Testis (tissue), 5 donors: ENCODE measurements at places on chromosomes 7 and 10.

GRCh38 chr7:69744026-69744425 is 145.8 kb downstream of the AUTS2 start:
- DNase-seq: no peak

DNA sequence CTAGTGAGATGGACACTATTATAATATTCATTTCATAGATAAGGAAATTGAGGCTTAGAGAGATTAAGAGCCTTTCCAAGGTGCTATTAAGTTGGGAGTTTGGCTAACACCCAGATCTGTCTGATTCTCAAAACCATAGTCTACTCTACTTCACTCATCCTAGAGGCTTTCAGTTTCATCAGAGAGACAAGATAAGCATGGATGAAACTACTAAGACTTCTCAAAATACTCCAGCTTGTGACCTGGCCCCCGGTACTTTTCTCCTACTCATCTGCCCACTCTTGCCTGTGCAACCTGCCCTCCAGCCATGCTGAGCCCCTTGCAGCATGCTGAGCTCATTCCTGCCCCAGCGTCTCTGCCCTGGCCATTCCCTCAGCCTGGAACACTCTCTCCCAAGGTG is 12.2 kb upstream of the SLC35B4 start:
- no peak for DNase-seq

DNA sequence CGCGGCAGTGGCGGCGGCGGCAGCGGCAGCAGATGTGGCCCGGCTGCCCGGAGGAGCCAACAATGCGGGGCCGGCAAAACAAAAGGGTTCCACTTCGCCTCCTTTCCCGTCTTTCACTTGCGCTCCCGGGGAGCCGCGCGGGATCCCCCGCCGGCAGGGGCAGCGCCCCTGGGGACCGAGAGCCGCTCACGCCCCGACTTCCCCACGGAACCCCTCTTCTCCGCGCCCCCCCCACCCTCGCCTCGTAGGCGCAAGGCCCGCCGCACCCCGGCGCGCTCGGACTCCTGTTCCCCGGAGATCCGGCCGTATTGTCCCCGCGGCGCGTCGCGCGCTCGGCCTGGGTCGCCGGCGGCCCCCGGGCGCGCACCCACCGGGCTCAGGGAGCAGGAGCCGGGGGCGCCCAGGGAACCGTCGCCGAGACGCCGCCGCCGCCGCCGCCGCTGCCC is 854 bp downstream of the CTBP2 start:
- DNase-seq: no peak

DNA sequence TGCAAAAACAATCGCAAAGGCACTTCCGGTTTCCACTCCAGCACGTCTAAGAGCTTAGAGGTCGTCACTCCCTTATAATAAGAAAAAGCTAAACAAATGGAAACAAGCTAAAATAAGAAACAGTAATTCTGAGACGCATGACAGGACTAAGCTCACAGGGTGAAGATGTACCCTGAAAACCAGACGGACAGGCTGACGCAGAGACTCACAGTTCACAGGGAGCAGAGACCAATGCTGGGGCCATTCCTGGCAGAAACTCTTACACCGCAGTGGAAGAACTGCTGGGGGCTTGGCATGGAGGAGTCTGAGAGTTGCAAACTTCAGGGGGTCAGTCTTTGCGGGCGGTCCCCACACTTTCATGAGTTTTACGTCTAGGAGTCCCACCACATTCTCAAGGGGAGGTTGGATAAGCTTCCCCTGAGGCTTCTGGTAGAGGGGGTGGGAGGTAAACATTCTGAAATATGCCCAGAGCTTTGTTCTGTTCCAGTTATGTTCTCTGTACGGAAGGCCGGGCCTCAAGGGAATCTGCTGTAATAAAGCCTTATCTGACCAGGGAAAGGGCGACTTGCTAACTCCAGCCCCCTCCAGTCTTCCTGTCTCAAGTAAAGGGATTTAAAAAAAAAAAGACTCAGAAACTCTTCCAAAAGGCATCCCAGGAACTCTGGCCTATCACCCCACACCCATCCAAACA is 47.8 kb downstream of the BRI3 start:
- no peak for DNase-seq

DNA sequence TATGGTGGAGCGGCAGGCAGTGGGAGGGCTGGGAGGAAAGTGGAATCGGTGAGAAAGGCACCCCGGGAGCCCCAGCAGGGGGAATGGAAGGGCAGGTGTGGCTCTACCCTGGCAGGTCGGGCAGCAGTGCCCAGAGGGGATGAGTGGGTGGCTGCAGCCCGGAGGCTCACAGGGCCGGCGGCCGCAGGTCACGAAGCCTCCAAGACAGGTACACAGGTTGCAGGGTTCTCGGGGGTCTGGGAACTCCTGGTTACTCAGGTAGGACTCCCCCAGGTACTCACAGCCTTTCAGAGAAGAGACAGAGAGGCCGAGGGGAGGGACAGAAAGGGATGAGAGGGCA is 21.8 kb downstream of the KCP start:
- DNase-seq: no peak

- DNase-seq: no peak
Observed at GRCh38 chr10:4839353-4839752, 13.3 kb downstream of the AKR1E2 start.

DNA sequence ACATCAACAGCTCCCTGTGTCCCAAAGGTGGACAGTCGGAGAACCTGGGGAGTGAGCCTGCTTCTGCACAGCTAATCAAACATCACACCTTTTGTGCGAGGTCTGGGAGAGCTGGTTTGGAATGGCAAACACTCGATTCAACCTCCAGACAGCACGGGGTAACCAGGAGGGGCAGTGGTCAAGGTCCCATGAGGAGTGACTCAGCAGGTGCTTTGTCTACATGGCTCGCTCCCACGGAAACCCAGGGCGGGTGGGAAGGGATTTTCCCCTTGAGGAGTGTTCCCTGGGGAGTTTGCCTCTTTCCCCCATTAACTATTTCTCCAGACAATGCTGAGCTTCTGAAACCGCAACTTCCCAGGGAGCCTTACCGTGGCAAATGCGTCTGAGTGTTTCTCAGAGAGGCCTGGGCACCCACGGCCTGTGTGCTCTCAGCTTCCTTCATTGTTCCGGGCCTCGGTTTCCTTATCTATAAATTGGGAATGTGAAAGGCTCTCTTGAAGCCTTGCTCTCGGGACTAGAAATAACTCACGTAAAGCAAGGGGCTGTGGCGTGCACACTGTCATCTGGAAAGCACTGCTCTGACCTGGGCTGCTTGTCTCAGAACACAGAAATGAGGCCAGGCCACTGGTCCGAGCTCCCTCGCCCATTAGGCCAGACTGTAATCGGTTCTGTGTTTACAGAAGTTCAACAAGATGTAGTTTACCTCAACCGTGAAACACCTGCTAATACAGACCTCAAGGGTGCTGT is 14.0 kb upstream of the GTPBP4 start:
- no peak for DNase-seq

- no peak for DNase-seq
Observed at GRCh38 chr7:129780974-129781927, 169.7 kb downstream of the NRF1 start.
